ENCODE measurements at places on chromosomes 13 and 19. TPM values are rescaled to one million over a fixed set of nuclear protein-coding genes. Genes with fewer than 3 reads are reported as not detected.

The VSIG10L gene
- total RNA-seq: 8.5 TPM

The CALR3 gene
- total RNA-seq: 0.47 TPM

The GJB6 gene
- not detected for total RNA-seq

The PCDH8 gene
- not detected for total RNA-seq

The VSTM2B gene
- total RNA-seq: 8.7 TPM

The CEBPG gene
- total RNA-seq: 36.4 TPM

DNA sequence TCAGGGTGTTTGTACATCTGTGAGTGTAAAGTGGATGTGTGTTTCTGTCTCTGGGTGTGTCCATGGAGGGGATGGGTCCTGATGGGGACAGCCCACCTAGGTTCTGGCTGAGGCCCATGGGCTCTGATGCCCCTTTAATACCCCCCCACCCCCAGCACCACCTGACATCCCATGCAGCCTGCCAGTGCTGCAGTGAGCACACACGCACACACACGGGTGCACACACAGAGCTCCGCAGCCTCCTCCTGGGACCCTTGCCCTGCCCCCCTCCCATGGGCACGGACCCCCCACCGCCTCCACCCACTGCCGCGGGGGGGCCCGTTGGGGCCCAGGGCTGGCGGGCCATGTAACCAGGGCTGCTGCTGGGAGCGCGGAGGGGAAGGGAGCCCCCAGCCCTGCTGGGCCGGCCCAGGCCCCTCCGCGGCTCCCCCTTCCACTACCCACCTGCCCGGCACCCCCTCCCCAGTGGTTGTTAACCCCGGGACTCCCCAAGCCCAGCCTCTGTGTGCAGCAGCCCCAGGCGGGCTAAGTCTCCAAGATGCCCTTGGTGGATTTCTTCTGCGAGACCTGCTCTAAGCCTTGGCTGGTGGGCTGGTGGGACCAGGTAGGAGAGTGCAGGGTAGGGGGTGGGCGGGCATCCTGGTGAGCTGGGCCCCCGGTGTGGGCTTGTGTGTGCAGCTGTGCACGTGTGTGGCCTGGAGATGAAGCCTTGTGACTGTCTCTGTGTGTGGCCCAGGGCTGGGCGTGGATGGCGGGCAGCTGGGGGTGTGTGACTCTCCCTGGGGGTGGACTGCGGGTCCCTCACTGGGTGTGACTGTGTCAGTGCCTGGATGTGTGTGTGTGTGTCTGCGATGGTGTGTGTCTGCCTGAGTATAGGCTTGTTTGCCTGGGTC, 32.6 kb downstream of the PDE4A start:
- no peak for DNase-seq

GRCh38 chr13:113413898-113414282, 39.4 kb downstream of the ADPRHL1 start:
- no peak for DNase-seq

DNA sequence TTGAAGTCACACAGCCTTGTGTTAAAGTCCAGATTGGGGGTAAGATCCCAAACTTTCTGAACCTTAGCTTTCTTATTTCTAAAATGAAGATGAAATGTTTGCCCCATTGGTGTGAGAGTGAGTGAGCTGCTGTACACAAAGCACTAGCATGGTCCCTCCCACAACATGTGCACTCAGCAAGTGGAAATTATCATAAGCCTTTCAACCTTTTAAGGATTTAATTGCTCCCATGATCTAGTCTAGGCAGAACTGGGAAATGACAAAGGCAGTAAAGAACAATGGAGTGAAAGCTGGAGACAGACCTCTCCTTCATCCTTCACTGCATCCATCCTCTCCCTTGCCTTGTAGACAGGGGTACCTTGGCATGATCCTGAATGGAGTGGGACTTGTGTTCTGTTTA, 76.0 kb upstream of the GPR12 start:
- no peak for DNase-seq

GRCh38 chr19:782185-782877, 14.9 kb upstream of the PTBP1 start:
- DNase-seq: peak; percentile 82

DNA sequence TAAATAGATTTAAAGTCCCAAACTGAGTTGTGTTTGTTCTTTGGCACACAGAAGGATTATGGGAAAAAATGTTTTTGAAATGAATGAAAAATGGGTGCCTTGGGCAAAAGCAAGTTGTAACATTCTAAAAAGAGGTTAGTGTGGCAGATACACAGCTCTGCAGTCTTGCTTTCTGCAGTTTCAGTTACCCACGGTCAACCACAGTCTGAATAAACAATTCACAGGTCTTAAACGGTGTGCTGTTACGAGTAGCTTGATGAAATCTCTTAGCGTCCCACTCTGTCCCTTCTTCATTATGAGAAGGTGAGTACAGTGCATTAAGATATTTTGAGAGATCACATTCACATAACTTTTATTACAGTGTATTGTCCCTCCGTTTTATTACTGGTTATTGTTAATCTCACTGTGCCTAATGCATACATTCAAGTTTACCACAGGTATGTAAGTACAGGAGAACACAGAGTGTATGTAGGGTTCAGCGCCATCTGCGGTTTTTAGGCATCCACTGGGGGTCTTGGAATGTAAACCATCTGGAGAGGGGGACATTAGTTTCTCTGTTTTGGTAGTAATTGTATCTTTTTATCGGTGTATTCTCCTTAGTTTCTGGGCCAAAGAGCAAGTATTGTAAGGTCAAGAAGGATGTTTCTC, 8.1 kb downstream of the FARP1 start:
- DNase-seq: peak; percentile 49

GRCh38 chr13:49539313-49539712, 43.6 kb downstream of the PHF11 start:
- DNase-seq: no peak

DNA sequence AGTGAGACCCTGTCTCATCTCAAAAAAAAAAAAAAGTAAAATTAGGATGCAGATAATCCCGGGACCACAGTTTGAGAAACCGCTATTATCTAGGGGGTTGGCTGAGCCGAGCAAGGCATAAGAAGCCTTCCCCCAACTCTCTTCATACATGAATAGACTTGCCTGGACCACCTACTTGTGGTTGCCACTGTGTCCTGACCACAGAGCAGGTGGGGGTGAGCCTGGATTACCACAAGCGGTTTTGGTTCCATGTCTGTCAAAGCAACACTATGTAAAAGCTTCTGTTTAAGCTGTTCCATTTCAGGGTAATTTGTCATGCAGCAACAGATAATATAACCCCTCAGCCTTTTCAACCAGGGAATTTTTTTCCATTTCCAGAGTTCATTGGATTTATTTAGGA, 3.3 kb upstream of the NAPA start:
- no peak for DNase-seq

- no peak for DNase-seq
Measured at GRCh38 chr13:80239571-80240255, 101.2 kb downstream of the SPRY2 start.

DNA sequence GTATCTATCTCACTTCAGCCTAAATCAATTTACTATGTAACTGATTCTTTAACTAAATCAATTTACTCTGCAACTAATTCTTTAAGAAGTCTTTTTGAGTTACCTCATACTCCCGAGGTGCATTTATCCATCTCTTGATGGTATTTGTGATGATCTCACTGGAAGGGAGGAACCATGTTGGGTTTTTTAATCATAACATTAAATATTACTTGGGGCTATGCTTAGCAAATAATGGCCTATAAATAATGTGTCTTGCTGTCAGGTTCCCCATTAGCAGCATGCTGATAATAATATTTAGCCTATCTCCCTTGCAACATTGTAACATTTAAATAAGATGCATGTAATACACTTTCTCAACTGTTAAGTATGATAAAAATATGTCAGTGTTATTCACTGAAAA, 411.3 kb downstream of the SLITRK1 start:
- DNase-seq: no peak

- DNase-seq: no peak
Measured at GRCh38 chr19:58468216-58468839, 1.4 kb downstream of the ZNF324 start.

GRCh38 chr19:10866495-10866894, 4.9 kb upstream of the CARM1 start:
- DNase-seq: no peak

DNA sequence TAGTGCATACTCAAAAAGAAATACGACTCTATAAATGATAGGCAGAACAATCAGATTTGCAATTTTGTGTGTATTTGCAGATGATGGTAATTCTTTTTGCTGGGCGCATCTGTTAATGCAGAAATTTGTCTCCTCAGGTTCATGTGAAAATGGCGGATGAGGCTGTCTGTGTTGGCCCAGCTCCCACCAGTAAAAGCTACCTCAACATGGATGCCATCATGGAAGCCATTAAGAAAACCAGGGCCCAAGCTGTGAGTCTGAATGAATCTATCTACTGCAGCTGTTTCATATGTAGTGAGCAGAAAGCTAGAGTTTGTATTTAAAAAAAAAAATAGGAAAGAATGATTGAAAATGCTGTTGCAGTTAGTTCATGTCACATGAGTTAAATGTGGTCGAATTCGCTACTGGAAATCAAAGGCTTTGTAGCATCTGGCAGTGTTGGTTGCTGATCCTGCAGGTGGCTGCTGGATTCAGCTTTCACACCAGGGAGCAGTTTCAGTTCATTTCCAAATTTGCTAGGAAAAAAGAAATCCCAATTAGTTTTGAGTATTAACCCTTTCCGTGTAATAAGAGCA, 66.0 kb downstream of the PCCA start:
- no peak for DNase-seq

- no peak for DNase-seq
Measured at GRCh38 chr19:24059563-24060295, 27.3 kb upstream of the ZNF254 start.

- no peak for DNase-seq
Measured at GRCh38 chr19:49336482-49337266, 1.5 kb downstream of the CD37 start.

DNA sequence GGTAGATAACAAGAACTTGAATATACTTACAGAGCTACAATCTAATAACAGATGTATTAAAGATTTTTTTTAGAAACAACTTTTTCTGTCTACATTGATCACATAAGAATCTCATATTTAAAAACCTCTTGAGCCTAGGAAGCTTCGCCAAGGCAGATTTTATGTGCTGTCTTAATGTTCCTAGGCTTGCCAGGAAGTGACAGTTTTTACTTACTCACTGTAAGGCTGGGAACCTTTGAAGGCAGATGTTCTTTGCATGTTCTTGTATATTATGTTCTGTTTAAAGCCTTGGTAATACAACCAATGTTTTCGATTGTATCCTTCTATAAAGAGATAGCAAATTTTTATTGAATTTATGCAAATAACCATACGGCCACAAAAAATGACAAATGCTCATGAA, 492.7 kb downstream of the GPC5 start:
- DNase-seq: no peak

- no peak for DNase-seq
Measured at GRCh38 chr19:39474139-39474620, 6.5 kb upstream of the TIMM50 start.
